ENCODE measurements at places on chromosomes 1 and 21.

- DNase-seq = no peak
Observed at GRCh38 chr1:11157867-11158266, 31.3 kb upstream of the ANGPTL7 start.

- DNase-seq = peak; percentile 27
Observed at GRCh38 chr1:108962681-108963051, 618 bp downstream of the CLCC1 start.

- no peak for DNase-seq
Observed at GRCh38 chr1:234162661-234163060, 210.6 kb upstream of the COA6 start.

GRCh38 chr1:174968750-174969244, 30.9 kb upstream of the CACYBP start:
- peak; percentile 85 for DNase-seq

- no peak for DNase-seq
Observed at GRCh38 chr1:7187112-7187493, 401.8 kb downstream of the CAMTA1 start.

- no peak for DNase-seq
Observed at GRCh38 chr1:64701071-64701470, 43.8 kb upstream of the RAVER2 start.

GRCh38 chr1:62407398-62408009, 29.3 kb upstream of the USP1 start:
- peak; percentile 56 for DNase-seq

GRCh38 chr1:70204600-70204999, 779 bp downstream of the LRRC40 start:
- no peak for DNase-seq

GRCh38 chr1:228794810-228795209, 59.5 kb downstream of the RHOU start:
- DNase-seq = no peak

GRCh38 chr1:113217447-113218208, 144.6 kb downstream of the LRIG2 start:
- DNase-seq = no peak

DNA sequence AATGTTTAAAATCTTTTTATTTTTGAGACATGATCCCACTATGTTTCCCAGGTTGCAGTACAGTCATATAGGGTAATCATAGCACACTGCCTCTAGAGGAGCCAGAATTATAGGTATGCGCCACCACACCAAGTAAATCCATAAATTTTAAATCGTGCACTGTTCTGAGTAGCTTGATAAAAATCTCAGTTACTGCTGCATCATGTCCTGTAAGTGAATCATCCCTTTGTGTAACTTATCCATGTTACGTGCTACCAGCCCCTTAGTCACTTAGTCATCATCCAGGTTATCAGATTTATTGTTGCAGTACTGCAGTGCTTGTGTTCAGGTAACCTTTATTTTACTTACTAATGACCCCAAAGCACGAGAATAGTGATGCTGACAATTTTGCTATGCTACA, 1770.9 kb downstream of the BRINP3 start:
- DNase-seq = no peak

DNA sequence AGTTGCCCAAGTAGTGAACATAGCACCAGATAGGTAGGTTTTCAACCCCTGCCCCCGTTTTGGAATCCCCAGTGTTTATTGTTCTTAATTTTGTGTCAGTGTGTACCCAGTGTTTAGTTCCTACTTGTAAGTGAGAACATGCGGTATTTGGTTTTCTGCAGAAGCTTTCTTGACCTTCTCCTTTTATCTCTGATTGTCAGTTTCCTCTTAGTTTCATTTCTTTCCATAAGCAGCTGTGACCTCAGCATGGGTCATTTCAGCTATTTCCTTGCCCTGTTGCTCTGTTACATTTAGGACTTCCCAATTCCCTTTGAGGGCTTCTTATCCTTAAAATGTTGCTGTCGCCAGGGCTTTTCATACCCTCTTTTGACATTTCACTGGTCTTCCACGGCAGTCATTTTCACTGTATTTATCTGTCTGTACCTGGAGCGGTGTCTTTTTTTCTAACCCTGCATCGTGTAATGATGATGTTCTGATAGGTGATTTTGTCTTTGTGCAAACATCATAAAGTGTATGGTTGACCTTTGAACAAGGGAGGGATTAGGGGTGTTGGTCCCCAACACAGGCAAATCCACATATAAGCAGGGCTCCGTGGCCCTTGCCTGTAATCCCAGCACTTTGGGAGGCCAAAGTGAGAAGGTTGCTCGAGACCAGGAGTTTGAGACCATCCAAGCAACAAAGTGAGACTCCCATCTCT, 15.0 kb downstream of the ITSN1 start:
- DNase-seq = no peak

GRCh38 chr1:23673086-23673813, 18.4 kb upstream of the RPL11 start:
- no peak for DNase-seq

DNA sequence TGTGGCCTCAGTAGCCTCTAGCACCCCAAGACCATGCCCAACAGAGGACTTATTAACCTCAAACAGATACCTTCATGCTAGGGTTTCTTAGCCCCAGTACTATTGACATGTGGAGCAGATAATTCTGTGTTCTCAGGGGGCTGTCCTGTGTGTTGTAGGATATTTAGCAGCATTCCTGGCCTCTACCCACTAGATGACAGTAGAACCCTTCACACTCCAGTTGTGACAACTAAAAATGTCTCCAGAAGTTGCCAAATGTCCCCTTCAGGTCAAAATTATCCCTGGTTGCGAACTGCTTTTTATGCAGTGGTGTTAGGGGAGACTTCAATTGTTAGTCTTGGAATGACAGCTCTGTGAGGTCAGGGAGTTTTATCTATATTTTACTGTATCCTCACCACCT, 8.1 kb downstream of the KAZN start:
- DNase-seq = no peak

DNA sequence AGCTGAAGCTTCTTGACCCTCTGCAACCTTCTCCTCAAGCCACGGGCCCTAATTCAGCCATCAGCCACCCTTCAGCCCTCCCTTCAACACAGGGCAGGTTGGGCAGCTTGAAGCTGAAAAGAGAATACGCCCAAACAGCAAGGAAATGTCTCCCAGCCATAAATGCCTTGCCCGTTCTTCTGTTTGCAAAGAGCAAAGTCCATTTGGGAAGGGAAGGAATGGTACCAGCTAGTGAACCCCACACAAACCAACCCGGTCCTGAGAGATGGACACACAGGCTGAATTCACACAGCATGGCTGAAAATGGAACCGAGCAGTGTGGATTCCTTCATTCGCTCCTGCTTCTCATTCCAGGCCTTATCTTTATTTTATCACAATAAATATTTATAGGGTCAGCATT, 11.5 kb downstream of the PLEKHA6 start:
- no peak for DNase-seq

DNA sequence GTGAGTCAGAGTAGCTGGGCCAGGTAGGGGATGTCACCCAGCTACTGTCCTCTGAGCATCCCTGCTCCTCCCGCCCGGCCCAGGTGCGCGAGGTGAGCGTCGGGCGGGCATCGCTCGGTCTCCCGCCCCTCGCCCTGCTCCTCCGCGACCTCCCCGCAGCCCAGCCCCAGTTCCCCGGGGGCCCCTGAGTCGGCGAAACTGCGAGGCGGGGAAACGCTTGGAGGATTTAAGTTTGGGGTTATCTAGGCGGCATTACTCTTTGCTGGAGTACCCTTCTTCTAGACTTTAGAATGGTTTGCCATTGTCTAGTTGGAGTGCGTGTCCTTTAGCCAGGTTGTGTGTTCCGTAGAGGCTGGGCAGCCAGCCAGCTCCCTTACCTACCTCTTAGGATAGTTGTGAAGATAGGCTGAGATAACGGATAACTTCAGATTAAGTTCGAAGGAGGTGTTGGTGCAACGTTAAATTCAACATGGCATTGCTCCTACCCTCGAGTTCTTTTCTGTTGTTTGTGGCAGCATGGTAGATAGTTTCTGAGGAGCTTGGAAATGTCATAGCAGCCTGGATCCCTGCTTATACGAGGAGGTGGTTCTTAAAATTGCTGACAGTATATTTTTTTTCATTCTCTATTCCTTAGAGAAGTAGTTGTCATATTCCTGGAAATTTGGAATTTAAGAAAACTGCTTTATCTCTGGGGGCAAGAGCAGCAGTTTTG, 697 bp downstream of the AGO3 start:
- DNase-seq = no peak

- no peak for DNase-seq
Observed at GRCh38 chr21:25859235-25859929, 124.6 kb downstream of the GABPA start.

DNA sequence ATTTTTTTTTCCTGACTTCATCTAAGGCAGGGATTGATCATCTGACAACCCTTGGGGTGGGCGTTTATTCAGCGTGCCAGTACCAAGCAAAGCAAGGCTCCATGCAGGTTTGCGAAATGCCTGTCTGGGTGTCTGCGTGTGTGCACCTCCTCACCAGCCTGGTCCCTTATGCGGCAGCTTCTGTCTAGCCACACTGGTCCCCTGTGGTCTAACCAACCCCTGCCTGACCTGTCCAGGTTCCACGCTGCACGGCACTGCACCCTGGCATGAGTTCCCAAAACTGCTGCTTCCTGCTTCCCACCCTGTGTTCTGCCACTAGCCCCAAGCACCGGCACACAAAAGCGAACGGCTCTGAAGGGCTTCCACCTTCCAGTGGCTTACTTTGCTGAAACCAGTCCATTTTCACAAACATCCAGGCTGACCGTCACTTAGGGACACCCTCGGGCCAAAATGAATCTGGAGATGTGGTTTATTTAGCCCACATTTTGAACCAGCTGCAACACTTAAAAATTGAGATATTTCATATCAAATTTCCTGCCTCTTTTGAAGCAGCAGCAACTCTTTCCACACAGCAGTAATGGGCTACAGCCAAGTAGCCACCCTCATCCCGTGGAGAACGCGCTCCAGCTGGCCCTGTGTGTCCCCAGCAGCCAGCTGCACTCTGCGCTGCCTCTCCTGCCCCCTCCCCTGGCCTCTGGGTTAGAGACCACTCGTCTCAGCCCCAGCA, 55.7 kb downstream of the HLCS start:
- no peak for DNase-seq

DNA sequence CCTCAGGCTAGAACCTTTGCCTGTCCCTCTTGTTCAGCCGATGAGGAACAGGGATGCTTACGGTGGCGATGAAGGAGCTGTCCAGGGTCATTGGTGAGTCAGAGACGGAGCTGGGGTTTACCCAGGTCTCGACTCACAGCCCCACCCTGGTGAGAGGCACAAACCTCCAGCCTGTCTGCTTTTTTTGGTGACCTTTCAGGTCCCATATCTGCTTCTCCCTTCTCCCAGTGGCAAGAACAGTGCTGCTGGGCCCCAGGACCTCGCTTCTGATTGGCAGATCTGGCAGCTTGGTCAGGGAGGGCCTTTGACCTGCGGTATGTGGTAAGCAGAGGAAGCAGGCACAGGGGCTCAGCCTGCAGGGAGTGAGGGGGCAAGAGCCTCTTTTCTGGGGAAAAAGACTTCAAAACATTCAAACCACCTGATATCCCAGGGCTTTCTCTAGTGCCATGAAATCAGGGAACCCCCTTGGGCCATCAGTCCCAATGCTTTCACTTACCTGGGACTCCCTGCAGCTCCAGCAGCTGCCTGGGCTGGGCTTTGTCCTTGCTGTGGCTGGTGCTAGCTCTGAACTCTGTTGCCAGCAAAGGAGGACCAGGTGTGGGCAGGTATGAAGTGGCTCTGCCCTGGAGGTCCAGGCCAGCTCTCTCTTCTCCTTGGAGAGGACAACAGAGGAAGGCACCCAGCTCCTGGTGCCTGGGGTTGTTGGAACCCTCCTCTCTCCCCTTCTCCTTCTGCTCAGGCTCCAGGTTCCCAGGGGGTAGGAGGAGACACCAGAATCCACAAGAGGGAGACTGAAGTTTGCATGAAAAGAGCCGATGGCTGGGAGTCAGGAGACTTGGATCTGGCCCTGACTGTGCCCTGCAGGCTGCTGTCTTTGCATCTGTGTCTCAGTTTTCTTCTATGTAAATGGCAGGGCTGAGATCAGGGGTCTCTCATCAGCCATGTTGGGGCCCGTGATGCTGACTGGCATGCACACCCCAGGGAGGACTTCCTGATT, 41.4 kb downstream of the TRIM62 start:
- DNase-seq = no peak

DNA sequence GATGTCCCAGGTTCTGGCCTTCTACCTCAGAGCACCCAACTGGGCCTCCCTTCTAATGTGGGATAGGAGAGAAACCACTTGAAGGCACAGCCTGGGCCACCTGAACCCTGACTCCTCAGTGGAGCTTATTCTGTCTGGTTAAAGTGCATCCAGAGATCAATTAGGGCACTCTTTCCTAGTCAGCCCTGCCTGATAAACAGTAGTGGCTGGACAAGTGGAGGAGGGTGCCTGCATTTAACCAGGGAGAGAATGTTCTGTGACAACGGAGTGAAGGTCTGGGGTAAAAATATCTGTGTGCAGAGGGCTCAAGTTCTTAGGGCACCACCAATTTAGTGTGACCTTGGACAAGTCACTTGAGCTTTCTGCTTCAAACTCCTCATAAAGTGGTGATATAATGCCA, 101.8 kb downstream of the FAM78B start:
- no peak for DNase-seq

DNA sequence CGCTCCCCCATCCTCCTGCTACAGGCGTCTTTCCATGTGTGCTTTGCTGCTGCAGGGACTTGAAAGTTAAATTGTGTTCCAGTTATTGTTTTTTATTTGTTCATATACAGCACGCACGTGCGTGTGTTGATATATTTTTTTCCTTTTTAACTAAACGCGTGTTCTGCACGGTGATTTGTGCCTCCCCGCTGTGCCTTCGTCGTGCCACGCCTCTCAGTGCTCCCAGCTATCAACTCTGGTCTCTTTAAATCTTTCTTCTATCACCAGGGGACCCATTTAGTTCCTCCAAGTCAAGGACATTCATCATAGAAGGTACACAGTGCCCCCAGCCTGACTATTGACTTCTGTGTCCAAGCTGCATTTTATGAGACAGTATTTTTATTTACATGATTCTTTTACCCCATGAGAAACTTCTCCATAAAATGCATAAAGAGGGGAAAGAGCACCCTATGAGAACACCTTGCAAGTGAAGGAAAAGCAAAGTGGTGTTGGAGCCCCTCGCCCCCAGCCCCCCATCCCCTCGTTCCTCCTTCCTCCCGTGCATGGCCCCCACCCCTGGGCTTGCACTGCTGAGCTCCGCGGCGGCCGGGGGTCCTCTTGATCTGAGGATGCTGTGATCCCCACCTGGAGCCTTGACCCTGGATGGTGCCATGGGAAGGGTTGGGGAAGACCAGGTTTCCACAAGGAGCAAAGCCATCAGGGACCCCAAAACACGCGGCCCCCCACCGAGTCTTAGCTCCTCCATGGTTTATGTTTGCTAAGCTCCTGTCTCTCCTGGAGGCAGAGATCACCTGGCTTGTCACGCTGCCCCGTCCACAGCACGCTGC, 45.5 kb downstream of the KCNAB2 start:
- DNase-seq = no peak

DNA sequence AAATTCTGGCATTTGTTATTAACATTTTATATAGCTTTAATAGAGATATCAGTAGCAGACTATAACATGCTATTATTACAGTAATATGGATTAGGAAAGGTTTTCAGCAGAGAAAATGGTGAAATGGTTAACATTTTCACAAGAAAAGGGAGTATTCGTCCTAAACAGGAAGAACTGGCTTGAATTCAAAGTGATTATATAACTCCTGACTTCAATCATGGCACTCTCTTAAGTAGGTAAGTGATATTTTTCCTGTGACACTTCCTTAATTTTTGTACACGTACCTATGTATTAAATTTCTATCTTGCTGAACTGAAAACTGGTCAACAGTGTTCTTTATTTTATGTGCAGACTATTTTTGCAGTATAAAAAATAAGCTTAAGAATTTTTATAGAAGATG, 67.9 kb upstream of the CNN3 start:
- DNase-seq = no peak

- DNase-seq = no peak
Observed at GRCh38 chr1:14725695-14726094, 127.2 kb downstream of the KAZN start.

- DNase-seq = no peak
Observed at GRCh38 chr1:33670567-33670966, 193.3 kb upstream of the HMGB4 start.
